ENCODE measurements at places on chromosomes 3 and 15.

DNA sequence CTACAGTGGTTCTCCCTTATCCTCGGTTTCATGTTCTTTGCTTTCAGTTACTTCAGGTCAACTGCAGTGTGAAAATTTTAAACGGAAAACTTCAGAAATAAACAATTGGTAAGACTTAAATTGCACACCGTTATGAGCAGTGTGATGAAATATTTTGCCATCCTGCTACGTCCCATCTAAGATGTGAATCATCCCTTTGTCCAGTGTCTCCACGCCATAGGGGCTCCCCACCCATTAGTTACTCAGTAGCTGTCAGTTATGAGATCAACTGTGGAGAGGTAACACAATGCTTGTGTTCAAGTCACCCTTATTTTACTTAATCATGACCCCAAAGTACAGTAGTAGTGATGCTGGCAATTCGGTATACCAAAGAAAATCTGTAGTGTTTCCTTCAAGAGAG is 47.4 kb downstream of the TJP1 start:
- DNase-seq, result no peak

DNA sequence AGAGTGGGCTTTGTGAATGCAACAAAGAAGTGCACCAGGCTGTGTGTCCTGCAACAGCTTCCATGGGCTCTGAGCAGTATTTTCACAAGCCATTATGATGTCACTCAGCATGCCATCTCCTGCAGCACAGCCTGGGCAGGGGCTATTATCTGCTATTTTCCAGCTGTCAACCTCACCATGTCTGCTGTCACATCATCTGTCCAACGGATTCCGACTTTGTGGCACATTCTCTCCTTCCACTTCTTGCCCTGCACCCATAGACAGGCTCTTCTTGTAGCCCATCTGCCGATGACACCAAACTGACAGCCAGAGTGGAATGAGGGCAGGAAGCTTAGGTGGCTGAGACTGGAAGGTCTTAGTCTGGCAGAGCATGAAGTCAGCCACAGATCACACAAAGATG is 691.9 kb downstream of the NTRK3 start:
- DNase-seq, result no peak

DNA sequence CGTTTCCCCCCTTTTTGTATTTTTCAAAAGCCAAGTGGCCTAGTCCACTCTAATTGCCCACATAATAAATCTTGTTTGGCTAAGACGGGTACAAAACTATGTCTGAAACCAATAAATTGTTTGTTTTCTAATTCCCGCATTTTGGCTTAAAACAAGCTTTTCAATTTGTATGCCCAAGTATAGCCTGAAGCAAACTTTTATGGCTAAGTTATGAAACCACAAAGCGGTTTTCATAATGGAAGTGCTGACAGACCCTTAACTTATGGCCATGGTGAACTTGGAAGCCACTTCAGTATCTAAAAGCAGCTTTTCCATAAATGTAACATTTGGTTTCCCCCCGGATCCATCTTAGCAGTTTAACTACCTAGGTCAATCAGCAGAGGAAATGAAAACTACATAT is 29.9 kb upstream of the POLR2M start:
- no peak for DNase-seq

DNA sequence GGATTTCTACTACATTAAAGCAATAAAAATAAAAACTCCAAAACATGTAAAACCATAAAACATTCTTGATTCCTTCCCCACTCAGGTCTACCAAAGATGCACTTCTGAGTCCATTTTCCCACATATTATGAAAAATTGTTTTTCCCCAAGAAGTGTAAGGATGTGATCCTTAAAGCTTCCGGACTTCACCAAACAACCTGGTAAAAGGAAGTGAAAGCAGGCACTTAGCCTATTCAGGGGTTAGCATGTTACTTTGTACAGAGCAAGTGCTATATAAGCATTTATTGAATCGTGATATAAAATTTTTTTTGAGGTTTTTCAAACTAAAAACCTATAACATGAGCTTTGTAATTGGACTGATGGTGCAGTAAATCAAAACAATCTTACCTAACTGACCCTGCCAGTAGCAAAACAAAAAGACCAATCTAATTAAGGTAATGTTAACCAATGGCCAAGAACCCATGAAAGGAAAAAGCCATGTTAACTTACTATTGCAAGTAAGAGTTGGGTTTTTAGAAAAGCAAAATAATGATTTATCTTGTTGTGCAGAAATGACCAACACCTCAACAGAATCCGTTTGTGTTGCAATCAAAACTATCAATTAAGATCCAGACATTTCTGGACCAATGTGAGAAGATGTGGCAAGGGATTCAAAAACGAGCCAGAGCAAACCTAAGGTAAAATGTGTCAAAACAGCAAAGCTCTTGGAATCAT is 1.8 kb downstream of the SETD2 start:
- no peak for DNase-seq

GRCh38 chr15:62896969-62897486 is 145.5 kb upstream of the TPM1 start:
- no peak for DNase-seq

GRCh38 chr3:78868570-78868969 is 899.2 kb downstream of the ROBO1 start:
- DNase-seq, result no peak

DNA sequence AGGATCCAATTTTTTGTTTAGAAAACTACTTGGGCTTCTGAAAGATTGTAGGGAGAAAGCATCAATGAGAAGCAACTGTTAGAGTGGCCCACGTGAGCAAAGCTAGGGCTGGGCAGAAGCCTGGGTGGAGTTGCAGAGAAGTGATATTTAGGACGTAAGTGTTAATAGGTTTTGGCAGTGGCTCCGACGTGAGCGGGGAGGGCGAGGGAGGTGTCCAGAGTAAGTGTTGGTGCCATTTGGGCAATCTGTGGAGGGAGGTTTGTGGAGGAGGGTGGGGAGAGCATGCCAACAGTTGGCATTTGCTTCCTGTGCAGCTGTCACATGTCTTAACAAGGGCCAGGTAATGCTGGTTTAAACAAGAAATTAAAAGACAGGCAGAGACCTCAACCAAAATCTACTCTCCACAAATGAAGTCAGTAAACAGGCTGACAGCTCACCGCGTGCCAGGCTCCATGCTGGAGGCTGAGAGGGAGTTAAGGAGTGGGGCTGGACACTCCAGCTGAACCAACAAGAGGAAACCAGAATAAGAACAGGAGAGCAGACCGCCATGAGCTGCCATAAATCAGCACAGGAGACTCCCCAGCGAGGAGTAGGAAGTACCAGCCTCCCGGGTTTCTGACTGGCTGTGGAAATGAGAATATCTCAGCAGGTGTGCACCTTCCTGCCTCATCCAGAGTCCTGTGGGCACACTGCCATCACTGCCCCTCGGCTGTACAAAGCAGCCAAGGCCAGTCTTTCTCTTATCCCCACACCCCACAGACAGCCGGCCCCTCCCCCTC is 232.6 kb downstream of the ABHD5 start:
- no peak for DNase-seq
